Activated T-helper 1 cell treated with Interleukin-2 at 50 U/mL for 16 hours (primary cell): ENCODE measurements at places on chromosomes 12 and 14.

GRCh38 chr14:53885136-53885640 is 71.4 kb downstream of the BMP4 start:
- no peak for DNase-seq

- DNase-seq, result no peak
These were observed 45.7 kb upstream of the VRK1 start for GRCh38 chr14:96751505-96751904.

DNA sequence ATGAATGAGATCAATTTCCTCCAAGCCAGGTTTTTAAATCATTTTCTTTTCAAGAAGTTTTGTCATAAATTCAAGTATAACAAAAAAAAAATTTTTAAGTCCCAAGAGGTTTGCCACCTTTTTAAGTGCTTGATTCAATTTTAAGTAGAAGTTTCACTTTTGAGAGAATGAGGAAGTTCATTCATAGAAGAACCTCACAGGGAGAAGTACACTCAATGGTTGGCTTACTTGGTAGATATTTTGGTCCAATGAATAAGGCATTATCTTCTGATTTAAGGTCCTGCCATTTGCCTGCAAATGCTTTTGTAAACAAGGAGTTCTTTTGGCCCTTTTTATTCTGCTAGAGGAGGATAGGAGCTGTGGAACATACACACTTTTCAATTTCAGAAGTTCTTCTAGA is 96.7 kb upstream of the NOVA1 start:
- DNase-seq, result no peak

GRCh38 chr14:22852599-22852939 is 16.2 kb downstream of the MMP14 start:
- no peak for DNase-seq

- no peak for DNase-seq
These were observed 44.6 kb downstream of the ERO1A start for GRCh38 chr14:52650774-52651173.

GRCh38 chr14:74549588-74549987 is 56.0 kb downstream of the ISCA2 start:
- DNase-seq, result no peak

DNA sequence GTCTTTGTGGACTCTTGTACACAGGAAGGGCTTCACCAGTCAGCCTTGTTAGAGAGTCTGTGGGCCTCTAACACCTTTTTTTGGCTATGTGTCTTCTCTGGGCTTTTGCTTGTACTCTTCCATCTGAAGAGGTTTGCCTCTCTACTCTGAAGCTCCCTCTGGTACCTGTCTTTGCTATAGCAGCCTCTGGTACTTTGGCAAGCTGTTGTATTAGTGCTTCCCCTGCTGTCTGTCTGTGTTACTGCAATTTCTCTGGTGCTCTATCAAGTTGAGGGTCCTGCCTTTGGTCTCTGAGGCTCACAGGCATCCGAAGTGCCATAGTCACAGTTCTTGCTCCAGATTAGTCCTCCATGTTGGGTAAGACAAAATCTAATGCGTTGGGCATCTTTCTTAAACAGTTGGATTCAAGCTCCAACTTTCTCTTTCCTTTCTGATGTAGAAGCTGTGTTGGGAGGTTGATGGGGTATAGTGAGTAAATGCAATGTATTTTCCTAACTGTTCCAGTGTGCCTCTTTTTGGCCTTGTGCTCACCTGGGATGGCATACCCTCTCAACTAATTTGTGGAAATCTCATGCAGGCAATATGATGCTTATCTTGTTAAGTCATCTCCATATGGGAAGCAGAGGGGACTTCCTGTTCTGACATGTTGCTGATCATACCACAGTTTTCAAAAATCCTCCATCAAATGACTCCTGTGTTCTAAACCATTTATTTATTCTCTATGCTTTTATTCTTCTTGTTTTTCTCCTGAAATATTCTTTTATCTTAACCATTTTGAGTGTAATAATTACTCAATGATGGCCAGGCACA is 88.8 kb downstream of the ATF7IP start:
- DNase-seq, result no peak

DNA sequence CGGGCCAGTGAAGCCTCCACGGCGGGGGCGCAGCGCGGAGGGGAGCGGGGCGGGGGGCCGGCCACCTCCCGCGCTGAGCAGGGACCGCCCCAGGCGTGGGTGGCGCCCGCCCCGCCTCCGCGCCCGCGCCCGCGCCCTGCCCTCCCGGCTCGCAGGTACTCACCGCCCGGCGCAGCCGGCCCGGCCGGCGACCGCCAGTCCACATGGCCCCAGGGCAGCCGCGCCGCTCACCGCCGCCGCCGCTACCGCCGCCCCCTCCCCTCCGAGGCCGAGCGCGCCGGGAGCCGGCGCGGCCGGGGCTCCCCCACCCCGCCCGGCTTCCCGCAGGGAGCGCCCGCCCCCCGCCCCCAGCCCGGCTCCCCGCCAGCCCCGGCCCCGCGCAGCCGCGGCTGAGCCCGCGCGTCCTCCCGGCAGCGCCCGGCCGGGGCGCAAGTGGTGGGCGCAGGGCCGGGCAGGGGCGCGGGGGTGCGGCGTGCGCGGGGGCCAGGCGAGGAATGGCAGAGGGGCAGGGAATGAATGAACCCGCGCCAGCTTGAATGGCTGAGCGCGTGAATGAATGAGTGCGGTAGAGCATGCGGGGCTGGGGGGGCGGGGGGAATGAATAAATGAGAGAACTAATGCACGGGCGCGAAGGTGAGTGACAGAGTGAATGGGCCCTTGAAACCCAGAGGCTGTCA is at the start of gene BEGAIN:
BEGAIN (minus strand) TSS at position 332 of the 677 bp plus-strand sequence; CDS start at position 205, 127 bp downstream.
- no peak for DNase-seq

DNA sequence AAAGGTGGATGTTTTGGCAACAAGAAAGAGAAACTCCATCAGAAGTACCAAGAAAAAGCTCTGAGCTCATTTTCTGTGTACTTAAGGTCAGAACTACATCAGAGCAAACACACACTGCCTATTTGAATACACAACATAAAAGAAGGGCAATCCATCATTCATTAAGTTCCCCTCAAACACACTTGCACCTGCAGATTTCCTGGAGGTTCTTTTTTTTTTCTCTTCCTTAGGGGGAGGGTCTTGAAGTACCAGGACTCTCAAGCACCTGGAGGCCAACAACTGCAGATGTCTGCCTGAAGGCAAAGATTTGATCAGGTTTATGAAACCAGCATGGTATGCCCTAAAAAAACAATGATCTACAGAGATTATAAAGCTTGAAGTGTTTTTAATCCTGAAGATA is 26.1 kb upstream of the PTHLH start:
- no peak for DNase-seq

- no peak for DNase-seq
These were observed 70.0 kb downstream of the BICD1 start for GRCh38 chr12:32176606-32177005.

GRCh38 chr14:82238649-82239048 is 705.0 kb upstream of the SEL1L start:
- no peak for DNase-seq

- DNase-seq, result no peak
These were observed 705 bp upstream of the CHGA start for GRCh38 chr14:92922155-92922735.

DNA sequence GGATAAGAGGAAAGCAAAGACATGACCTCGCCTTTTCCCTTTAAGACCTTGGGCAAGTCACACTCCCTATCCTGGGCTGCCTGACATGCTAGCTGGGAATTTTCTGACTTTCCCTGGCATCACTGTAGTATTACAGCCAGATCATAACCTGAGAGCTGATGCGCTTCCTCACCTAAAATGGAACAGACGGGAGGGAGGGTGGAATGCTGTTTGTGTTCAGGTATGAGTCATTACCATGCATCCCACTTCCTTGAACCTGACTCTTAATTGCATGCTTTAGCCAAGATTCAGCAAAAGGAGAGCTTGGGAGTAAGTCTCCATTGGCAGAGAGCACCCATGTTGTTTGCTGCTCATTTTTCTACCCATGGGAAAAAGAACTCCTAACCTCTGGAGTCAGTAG is 156.5 kb downstream of the KCNK10 start:
- no peak for DNase-seq

DNA sequence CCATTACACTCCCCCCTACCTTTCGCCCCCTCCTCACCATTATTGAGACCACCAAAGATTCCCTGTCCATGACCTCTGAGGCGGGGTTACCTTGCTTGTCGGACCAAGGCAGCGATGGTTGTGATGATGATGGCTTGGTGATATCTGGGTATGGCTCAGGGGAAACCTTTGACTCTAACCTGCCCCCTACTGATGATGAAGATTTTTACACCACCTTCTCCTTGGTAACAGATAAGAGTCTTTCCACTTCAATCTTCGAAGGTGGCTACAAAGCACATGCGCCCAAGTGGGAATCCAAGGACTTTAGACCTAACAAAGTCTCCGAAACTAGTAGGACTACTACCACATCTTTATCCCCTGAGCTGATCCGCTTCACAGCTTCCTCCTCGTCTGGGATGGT is 350.2 kb downstream of the DIO2 start:
- DNase-seq, result no peak

DNA sequence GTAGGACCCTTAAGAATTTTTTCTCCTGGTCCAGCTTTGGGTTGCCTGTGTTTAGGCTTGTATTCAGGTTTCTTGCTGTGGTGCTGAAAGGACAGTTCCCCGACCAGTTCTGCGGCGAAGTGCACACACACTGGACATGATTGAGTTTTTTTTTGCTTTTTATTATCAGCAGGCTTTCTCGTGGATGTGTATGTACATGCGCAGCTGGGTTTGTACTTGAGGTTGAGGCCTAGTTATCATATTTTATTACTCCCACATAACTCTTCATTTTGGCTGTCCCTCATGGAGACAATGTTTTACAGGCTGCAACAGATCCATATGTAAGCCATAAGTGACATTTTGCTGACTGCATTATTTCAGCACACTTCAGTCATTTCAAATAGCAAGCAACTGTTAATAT is 2.5 kb downstream of the SCN8A start:
- DNase-seq, result no peak

GRCh38 chr12:58961906-58962305 is 41.6 kb upstream of the LRIG3 start:
- DNase-seq, result no peak

- no peak for DNase-seq
These were observed 194.2 kb downstream of the GXYLT1 start for GRCh38 chr12:41950455-41950854.

DNA sequence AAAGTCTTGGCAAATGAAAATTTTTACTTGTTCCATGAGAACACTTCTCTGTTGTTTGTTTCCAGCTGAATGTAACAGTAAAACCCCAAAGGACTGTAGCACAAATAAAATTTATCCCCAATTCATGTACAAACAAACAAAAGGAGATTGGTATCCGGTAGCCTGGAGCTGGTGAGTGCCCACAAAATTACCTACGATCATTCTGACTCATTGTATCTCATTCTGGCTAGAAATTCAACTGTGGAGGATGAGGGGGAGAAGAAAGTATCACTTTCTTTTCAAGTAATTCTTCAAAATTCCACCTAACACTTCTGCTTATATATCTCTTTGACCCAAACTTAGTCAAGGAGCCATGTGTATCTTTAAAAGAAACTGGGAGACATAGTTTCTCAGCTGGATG is 268.5 kb downstream of the ALG10B start:
- no peak for DNase-seq

DNA sequence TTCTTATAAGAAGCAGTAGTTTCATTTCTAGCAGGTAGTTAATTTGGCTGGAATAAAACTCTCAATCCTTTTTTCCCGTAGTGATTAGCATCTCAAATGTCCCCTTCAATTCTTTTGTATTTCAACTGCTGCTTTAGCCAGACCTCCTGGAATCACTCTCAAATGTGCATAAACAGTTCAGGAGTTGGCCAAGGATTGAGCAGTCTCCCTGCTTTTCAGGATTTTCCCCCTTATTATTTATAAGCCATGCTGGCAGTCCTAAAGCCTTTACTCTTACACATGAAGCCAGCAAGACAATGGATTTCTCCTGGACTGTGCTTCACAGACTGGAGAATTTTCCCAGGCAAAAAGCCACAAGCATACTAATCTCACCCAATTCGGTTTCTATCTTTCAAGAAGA is 950.1 kb downstream of the VRK1 start:
- no peak for DNase-seq

- no peak for DNase-seq
These were observed 35.5 kb downstream of the CACNA2D4 start for GRCh38 chr12:1882850-1883470.

DNA sequence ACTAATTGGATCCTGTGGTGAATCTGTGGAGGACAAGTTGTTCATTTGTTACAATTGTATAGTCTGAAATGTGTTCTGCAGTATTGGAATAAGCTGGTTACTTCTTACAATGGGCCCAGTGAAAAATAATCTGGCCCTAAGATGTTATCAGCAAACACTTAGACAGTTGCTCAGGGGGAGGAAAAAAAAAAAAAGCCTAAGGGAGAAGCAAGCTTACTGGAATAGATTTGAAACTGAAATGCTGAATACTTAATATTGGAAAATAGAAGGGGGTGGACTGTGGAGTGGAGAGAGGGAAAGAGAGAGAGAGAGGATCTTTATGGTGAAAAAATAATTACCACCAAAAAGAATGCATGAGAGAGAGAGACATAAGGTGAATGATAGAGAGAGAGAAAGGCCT is 4.0 kb downstream of the FOXG1 start:
- no peak for DNase-seq

DNA sequence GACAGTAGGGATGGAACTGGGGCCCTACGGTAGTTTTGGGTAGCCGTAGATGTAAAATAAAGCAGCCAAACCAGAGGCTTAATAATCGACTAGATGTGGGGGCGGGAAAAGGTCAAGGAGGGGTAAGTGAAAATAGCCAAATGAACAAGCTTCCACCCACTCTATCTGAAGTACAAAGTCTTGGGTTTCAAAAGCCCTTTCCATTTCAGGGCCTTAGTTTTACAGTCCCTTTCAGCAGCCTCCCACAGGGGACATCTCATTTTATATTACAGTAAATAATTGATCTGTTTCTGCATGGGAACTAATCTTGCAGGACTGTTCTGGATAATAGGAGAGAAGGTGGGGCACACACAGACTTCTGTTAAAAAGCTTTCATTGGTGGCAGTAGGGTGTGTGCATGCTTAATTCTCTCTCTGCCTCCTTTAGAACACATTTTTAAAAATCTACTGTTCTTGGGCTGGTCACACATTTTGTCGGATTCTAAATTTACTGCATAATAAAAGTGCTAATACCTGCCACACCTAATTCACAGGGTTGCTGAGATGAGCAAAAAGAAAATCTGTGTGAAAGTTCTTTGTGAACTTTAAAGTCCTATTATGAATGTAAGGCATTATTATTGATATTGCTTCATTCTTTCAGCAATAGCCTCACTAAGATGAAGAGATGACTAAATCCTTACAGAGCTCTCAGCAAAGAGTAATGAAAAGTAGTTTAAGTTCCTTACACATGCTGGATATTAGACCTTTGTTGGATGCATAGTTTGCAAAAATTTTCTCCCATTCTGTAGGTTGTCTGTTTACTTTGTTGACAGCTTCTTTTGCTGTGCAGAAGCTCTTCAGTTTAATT is 104.6 kb downstream of the ITPR2 start:
- DNase-seq, result no peak

GRCh38 chr12:1300460-1300859 is 293.9 kb downstream of the FBXL14 start:
- DNase-seq, result no peak

DNA sequence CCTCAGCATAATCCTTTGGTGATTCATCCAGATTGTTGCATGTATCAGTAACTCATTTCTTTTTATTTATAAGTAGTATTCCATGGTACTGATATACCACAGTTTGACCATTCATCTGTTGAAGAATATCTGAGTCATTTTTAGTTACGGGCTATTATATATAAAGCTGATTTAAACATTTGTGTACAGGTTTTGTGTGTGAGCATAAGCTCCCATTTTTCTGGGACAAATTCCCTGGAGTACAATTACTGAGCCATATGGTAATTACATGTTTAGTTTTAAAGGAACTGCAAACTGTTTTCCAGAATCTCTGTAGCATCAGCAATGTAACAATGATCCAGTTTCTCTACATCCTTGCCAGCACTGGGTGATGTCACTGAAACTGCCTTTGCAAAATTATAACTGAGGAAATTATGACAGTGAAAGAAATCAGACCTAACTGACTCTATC is 236.2 kb upstream of the KRR1 start:
- no peak for DNase-seq
